Epithelial cell of esophagus (primary cell): ENCODE measurements at places on chromosomes 7 and 10.

- no peak for DNase-seq
These were observed 46.6 kb upstream of the CFAP46 start for GRCh38 chr10:132988988-132989387.

DNA sequence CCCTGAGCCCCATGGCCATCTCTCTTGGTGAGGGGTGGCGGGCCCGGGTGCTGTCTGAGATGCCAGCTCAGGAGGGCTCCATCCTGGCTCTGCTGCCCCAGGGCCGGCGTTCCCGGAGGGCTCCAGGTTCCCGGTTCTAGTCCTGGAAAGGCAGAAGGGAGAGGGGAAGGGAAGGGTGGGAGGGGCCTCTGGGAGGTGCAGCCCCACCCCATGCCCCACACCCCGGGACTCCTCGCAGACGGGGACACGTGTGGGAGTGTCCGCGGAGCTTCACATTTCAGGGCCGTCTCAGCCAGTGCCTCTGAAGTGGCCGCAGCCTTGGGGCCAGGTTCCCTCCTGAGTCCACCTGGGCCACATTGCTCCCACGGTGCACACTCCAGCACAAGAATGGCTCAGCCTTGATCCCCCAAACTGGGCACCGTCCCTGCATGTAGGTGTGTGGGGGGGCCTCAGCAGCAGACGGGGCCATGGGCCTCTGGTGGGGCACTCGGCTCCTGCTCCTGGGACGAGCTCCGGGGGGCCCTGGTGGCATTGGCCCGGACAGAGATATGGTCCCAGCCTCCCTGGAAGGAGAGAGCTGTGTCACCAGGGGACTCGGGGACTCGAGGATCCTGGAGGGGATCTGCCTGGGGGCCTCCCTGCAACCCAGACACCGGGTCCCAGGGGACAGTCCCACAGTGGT, 5.8 kb downstream of the BHLHA15 start:
- DNase-seq: no peak

- no peak for DNase-seq
These were observed 771.4 kb downstream of the LRMDA start for GRCh38 chr10:76202777-76203176.

GRCh38 chr10:28001353-28001752, 2.5 kb upstream of the ODAD2 start:
- no peak for DNase-seq

DNA sequence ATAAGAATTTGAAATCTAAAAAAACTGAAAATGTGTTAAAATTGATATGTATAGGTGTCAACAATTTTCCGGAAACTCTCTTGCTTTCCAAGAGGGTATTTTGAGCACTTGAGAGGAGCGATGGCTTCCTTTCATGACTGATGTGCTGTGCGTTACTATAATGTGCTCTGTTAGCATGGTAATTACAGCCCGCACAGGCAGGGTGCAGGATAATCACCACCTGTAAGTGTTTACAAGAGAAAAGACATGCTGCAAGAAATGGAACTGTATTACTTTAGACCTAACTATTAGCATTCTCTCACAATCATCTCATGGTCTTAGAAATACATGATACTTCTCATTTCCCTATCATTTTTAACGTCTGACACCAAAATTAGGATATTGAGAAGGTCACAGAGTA, 92.4 kb upstream of the ADARB2 start:
- no peak for DNase-seq

DNA sequence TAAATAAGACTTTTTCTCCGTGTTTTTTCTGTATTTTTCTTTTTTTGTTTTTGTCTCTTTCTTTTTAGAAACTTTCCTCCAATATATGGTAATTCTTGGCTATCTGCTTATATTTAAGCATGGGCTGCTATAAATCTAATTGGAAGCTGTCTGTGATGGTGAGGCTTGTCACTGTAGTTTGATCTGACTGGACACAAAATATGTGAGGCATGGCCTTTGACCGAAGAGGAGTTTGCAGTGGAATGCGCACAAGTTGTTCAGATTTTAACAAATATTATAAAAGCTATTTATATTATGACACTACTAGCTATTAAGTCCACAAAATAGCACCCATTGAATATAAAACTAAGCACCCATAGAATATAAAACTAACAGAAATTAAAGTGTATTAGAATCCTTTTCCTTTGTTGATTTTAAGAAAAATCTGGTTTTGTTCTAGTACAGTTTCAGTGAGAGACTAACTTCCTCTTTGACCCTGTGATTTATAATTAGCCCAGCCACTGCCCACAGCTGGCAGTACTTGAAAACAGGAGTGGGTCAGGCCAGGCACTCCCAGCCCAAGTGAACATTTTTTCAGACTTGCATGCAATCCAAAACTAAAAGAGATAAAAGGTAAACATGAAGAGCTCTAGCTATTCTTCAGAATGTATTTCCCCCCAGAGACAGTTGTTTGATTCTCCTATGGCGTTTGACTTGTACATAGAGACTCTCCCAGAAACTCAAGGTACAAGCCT, 69.9 kb upstream of the FGL2 start:
- DNase-seq: no peak

DNA sequence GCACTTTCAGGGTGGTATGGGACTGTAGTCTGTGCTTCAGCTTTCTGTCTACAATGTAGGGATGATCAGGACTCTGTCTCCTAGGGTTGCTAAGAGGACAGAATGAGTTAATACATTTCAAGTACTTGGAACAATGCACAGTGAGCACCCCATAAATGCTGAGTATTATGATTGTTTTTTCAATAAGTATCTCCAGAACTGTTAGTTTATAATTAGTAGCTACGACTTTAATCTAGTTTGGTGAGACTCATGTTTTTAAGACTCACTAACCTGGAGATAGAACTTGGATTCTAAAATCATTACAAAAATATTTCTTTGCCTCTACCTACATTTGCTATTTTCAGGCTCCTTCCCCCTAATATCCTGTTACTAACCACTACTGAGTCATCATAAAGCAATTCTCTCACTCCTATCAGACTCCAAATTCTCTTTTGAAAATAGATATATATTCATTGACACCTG, 95.3 kb downstream of the CPED1 start:
- DNase-seq: peak; percentile 52

GRCh38 chr7:47617131-47617530, 35.2 kb upstream of the TNS3 start:
- DNase-seq: no peak

DNA sequence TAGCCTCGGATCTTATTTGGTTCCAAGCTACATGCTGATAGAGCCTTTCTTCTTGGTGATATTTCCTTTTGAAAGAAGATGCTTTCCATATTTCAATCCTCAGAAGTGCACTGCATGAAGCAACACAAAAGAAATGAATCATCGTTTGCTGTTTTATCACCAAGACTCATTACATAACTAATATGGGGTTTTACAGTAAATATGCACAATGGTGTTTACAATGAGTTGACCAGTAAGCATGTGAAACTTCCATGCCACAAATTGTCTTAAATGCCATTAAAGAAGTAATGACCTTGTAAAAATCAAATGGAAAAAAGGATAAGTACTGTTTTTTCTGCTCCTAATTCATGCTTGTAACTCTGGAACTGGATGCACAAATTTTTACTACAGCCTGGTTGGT, 1017.0 kb upstream of the GHITM start:
- DNase-seq: peak; percentile 11

- DNase-seq: no peak
These were observed 61.2 kb downstream of the C10orf105 start for GRCh38 chr10:71658467-71658745.

GRCh38 chr10:82564353-82565196, 689.6 kb downstream of the NRG3 start:
- no peak for DNase-seq

DNA sequence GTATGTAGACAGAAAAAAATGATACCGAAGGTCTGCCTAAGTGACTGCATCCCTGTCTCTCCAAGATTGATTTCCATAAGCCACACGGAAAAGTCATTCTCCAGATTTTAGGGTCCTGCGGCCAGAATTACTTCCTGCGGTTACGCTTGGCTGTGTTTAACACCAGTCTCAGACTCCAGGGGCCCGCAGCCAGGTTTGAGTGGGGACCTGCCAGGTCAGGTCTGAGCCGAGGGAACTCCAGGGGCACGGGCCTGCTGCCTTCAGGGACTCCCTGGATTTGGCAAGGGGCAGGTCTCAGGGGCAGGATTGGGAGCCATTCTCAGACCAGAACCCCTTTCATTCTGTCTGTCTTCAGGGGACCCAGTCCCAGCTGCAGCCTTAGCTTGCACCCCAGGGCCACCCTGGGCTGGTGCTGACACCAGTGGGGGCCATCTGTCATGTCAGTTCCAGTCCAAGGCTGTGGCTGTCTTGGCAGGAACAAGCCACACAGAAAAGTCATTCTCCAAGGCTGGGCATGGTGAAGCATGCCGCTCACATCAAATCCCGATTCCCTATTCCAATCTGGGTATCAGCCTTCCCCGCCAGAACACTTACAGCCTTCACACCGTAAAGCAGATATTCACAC, 39.0 kb downstream of the TMEM120A start:
- DNase-seq: no peak

DNA sequence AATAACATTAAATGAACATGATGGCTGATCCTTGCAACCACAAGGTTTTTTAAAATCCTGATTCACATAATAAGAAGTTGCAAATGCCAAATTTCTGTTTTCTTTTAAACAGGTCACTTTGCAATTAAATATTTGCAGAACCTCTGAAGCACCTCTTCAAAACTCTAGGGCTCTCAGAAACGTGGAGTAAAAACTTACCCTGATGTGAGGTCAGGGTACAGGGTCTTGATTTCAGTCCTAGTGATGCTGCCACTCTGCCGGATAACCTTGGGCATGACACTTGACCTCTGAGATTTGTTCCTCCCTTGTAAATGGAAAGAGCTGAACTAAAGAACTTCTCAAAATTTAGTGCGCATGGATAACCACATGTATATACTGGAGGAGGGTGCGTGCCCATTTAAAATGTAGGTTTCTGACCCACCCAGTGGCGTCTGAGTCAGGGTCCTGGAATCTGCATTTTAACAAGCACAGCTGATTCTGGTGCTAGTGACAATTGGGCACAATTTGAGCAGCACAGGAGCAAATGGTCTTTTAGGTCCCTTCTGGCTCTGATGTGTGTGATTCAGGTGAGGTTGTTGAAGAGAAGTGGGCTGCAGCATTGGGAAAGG, 35.5 kb upstream of the TNPO3 start:
- DNase-seq: no peak

GRCh38 chr7:76047305-76047810, 442 bp downstream of the STYXL1 start:
- no peak for DNase-seq
